ENCODE measurements at places on chromosomes 13 and 19.
A peak's percentile ranks its signal among the peaks of the same experiment; 100 is the strongest.

GRCh38 chr13:99224021-99224420, 23.4 kb downstream of the UBAC2 start:
- DNase-seq = no peak

- DNase-seq = peak; percentile 12
Measured at GRCh38 chr13:37085606-37086005, 19.9 kb downstream of the CSNK1A1L start.

- no peak for DNase-seq
Measured at GRCh38 chr19:3359919-3360420, 6.4 kb upstream of the NFIC start.

GRCh38 chr19:37078717-37079032, 442 bp downstream of the ZNF420 start:
- no peak for DNase-seq

GRCh38 chr13:38477676-38478075, 128.0 kb downstream of the UFM1 start:
- DNase-seq = no peak

DNA sequence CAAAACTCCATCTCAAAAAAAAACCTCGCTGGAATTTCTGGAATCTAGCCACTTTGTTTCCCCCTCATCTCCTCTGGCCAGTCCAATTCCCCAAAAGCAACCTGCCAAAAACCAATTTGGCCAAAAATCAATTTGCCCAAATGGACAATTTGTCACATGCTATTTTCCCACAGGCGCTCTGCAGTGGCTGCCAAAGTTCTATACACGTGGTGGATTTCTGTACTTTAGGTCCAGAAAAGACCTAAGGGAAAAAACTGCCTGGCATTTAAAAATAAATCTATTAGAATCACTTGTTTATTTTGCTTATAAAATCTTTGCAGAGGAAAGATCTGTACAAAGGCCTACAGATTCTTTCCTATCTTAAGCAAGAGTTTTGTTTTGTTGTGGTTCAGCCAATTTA, 79.4 kb downstream of the MAP4K1 start:
- DNase-seq = no peak

DNA sequence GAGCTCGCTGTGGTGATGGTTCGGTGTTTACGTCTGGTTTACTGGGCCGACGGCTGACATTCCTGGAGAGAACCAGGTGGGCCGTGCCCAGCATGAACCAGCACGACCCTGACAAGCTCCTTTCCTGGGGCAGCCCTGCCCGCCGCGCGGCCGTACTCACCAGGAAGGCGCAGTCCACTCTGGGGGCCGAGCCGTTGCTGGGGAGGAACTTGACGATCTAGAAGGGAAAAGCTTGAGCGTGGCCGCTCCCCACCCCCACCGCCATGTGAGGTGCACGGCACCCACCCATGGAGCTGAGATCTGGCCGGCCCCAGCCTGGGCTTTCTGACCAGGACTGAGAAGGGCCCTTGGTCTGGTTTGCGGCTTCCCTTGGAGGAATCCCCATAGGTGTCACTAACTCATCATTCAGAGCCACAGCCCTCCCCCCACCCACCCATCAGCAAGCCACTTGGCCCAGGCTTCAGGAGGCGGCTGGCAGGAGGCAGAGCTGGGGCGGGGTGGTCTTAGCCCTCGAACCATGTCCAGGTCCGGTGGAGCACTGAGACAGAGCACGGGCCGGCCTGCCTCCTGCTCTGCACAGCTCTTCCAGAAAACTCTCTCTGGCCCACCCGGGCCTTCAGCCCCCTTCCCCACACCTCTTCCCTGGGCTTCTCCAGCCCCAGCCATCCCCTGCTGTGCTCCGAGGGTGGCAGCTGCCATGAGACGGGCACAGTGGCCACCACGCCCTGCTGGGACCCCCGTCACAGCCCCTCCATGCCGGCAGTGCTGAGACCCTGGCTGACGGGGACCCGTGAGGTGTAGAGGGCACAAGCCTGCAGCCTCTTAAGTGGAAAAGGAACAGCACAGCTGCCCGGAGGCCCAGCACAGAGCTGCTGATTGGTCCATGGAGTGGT, 6.2 kb downstream of the ATP4B start:
- DNase-seq = no peak

DNA sequence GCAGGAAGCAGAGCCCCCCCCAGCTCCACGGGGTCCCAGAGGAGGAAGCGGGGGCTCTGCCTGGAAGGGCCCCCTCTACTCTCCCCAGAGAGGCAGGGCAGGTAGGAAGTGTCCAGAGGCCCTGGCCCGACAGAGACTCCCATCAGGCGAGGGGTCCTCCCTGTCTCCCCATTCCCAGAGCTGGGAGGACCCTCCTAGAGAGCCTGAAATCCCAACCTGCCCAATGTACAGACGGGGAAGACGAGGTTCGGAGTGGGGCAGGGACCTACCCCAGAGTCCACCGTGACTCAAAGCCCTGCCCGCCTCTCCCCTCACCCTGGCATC, 1.1 kb downstream of the TLE2 start:
- no peak for DNase-seq

- no peak for DNase-seq
Measured at GRCh38 chr13:32113532-32113931, 82.0 kb downstream of the FRY start.

DNA sequence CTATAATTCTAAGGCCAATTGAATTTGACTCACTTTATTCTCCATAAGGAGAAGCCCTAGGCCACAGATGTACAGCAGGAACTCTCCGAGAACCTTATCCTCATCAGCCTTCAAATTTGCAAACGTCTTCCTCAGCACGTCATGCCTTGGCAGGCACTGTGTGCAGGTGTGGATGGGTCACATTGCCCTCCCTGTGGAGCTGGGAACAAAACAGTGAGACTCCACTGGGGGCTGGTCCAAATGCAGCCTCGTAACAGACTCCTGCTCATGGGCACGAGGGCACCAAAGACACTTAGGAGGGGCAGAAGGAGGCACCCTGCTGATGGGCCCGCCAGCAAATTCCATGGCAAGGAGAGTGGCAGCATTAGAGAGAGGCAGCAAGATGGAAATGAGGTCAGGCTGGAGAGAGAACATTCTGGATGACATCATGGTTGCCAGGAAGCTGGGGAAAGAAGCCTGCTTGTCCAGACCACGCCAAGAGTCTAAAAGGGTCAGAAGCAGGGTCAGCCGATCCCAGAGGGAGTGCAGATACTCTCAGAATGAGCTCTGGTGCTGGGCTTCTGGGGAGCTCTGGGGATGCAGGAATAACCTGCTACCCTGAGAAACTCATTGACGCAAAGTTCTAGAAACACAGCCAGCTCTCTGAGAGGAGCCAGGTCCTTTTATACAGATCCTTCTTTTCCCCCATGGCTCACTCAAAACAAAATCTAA, 242.2 kb downstream of the B3GLCT start:
- no peak for DNase-seq

DNA sequence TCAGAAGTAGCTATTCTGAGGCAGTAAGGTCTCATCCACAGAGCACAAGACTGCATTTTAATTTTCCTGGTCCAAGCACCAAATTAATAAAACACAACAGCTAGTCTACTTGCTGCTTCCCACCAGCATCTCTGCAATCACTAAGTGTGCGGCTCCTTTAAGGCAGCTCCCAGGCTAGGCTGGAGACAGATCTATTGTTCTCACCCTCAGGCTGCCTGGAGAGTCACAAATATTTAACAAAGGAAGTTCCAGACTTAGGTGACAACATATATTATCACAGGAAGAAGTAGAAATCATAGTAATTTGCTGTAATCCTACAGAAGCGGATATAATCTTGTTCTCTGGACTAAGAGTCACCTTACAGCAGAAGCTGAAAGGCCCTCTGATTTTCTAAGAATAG, 2.2 kb upstream of the EID2 start:
- DNase-seq = no peak

- DNase-seq = no peak
Measured at GRCh38 chr19:35216016-35216832, 12.3 kb downstream of the FAM187B start.

- no peak for DNase-seq
Measured at GRCh38 chr19:2372076-2372612, 12.1 kb downstream of the TMPRSS9 start.

- DNase-seq = no peak
Measured at GRCh38 chr13:41610404-41610803, 153.1 kb downstream of the RGCC start.

DNA sequence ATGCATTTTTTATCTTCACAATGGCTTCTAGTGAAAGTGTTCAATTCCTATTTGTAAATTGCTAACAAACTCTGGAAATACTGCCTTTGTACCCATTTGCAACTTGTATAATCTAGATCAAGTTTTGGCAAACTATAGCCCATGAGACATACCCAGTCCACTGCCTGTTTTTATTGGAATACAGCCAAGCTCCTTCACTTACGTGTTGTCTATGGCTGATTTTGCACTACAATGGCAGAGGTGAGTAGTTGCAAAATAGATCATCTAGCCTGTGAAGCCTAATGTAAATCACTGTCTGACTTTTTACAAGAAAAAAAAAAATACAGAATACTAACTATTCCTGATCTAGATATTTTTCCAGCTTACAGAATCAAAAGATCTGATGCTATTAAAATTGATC, 37.1 kb downstream of the DZIP1 start:
- no peak for DNase-seq

DNA sequence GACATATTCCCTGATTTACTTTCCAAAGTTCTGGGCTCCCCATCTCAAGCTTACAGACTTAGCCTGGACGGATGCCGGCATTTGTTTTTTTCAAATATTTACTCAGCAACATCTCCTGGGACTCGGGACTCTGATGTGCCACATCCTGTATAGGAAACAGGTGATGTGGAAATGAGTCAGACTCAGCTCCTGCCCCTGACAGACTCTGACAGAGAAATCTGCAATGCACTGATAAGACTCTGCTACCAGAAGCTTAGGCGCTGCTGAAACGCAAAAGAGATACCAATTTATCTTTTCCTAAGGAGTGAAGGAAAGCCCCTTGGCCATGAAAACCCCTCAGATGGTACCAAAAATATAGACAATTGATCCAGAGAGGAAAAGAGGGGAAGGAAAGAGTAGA, 16.2 kb downstream of the LAIR2 start:
- DNase-seq = no peak

- no peak for DNase-seq
Measured at GRCh38 chr19:16094360-16095070, 17.2 kb upstream of the RAB8A start.

GRCh38 chr19:15225760-15226159, 6.5 kb downstream of the EPHX3 start:
- DNase-seq = no peak

DNA sequence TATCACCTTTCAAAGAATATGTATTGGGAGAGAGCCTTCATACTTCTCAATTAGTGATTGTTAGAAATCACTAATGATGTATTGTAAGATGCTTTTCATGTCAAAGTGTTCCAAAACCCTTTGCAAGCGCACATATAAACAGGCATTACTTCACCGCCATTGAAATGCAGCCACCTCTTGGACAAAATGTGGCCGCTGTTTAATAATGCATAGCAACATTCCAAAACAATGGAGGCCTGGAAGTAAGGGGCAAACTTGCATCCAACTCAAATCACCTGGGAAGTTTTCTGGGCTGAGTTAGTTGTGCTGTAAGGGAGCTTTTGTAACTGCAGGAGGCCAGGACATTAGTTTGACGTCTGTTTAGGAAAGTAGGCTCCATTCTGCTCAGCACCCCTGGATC, 438.1 kb downstream of the FGF9 start:
- DNase-seq = no peak

DNA sequence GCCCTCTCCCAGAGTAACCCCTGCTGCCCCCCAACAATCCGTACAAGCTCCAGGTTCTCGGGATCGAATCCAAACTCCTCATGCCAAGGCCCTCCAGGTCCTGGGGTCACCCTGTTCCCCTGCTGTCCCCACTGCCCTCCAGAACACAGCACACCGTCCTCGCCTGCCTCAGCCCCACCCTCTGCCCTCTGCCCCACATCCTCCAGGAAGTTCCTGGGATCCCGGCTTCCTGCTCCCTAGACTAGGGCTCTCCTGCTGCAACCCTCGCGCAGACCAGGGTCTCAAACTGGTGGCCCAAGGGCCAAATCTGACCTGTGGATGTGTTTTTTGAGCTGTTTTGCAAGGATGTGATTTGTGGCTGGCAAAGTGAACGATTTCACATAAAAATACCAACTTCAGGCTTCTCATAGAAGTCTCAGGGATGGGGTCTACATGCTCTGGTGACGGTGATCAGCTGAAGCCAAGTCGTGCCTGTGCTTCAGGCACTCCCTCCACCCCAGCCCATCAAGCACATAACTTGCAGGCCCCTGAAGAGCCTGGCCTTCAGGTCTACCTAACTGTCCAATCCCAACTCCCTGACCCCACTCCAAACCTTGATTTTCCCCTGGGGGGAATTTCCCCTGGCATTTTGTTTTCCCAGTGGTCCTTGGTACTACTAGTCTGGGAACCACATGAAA, 1.8 kb downstream of the RABAC1 start:
- DNase-seq = no peak

DNA sequence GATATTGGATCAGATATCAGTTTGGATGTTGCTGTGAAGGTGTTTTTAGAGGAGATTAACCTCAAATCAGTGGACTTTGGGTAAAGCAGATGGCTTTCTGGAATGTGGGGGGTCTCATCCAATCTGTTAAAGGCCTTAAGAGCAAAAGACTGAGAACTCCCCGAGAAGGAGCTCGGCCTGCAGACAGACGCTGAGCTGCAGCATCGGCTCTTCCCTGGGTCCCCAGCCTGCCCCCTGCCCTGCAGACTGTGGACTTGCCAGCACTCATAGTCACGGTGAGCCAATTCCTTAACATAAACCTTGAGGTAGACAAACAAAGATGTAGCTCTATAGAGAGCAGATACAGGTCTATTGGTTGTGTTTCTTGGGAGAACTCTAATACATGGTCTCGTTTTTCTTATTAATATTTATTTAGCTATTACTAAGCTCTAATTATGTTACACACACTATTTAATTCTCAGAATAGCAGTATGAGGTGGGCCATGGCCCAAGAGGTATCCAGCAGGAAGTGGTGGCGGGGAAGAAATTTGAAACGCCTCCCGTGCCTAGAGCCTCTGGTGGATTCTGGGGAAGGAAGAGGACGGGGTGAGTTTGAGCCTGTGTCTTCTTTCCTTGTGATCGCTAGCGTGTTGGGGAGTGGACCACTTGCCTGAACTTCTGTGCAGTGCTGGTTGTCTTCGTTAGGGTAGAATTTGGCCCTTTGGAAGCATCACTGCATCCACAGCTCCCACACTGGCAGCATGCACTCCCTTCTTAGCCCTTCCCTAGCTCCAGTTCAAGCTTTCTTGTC, 305.3 kb downstream of the TEX29 start:
- no peak for DNase-seq

- no peak for DNase-seq
Measured at GRCh38 chr19:23436944-23437343, 41.7 kb upstream of the ZNF91 start.

GRCh38 chr13:91264484-91264883, 83.0 kb upstream of the MIR17HG start:
- DNase-seq = no peak

DNA sequence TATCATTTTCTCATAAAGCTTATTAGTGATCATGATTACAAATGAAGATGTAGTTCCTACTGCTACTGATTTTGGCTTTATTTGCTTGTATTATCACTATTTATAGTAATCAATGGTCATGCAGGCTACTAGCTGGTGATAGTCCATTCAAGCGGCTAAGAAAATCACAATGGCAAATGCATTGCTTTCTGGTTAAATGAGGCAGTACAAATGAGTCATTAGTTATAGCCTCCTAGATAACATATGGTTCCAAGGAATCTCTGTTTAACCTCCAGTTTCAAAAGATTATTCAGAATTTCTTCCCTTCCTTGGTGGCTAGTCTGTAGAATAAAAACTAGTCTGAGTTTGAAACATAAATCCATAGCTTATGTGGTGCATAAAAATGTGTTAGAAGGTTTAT, 141.3 kb upstream of the HTR2A start:
- DNase-seq = no peak

- no peak for DNase-seq
Measured at GRCh38 chr19:31066385-31066784, 282.9 kb downstream of the TSHZ3 start.

- no peak for DNase-seq
Measured at GRCh38 chr19:30743011-30743410, 370.8 kb downstream of the ZNF536 start.
